ENCODE measurements at places on chromosomes 6 and 20.

GRCh38 chr20:53130795-53131194, 158.6 kb downstream of the TSHZ2 start:
- no peaks in the 10 kb centered on the region for H3K4me1 ChIP-seq
- no peak overlapping the region for H3K27ac ChIP-seq
- H3K27me3 ChIP-seq, result no peaks in the 10 kb centered on the region
- no peak for DNase-seq
- H3K4me3 ChIP-seq, result no peak overlapping the region

DNA sequence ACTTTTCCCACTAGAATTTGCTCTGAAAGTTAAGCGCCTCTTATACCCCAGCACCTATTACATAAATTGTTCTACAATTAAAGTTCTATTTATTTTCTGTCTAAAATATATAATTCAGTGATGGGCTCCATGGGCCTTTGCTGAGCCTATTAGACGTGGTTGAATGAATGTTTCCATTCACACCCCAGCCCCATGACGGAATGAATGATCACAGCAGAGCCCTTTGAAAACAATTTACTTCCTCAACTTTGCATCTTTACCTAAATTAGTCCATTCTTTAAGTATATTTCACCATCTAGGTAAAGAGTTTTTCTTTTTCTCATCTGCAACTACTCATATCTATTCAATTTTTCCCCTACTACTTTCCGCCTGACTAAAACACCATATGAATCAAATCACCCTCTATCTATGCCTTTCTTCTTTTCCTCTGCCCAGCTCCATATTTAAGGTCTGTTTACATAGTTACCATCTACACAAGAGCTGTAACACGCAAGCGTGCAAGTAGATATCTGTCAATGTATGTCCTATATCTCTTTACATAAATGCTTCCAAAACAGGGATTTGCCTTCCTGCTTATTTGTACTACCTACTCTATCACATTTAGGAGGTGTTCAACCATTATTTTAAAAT, 69.7 kb downstream of the ECT2L start:
- peaks cover 14% of the 10 kb centered on the region for H3K4me1 ChIP-seq
- DNase-seq, result no peak
- H3K27ac ChIP-seq, result no peak overlapping the region
- no peaks in the 10 kb centered on the region for H3K27me3 ChIP-seq
- no peak overlapping the region for H3K4me3 ChIP-seq
- no peaks in the 10 kb centered on the region for H3K36me3 ChIP-seq

GRCh38 chr6:139642346-139642745, 267.9 kb upstream of the CITED2 start:
- no peaks in the 10 kb centered on the region for H3K36me3 ChIP-seq
- H3K27ac ChIP-seq, result no peak overlapping the region
- DNase-seq, result no peak
- H3K27me3 ChIP-seq, result no peaks in the 10 kb centered on the region
- H3K4me3 ChIP-seq, result no peak overlapping the region

- H3K4me1 ChIP-seq, result no peaks in the 10 kb centered on the region
- DNase-seq, result no peak
- H3K4me3 ChIP-seq, result no peak overlapping the region
- no peaks in the 10 kb centered on the region for H3K27me3 ChIP-seq
These were observed 75.6 kb downstream of the VEGFA start for GRCh38 chr6:43845646-43846045.

GRCh38 chr20:7989379-7989778, 30.2 kb downstream of the TMX4 start:
- DNase-seq, result no peak
- no peaks in the 10 kb centered on the region for H3K36me3 ChIP-seq

GRCh38 chr6:11975353-11975977, 36.6 kb upstream of the HIVEP1 start:
- H3K36me3 ChIP-seq, result no peaks in the 10 kb centered on the region
- peak overlapping the region; percentile 68 for H3K27ac ChIP-seq
- H3K4me1 ChIP-seq, result peaks cover 15% of the 10 kb centered on the region

- H3K4me1 ChIP-seq, result peaks cover 3% of the 10 kb centered on the region
- H3K4me3 ChIP-seq, result no peak overlapping the region
- no peaks in the 10 kb centered on the region for H3K36me3 ChIP-seq
- no peaks in the 10 kb centered on the region for H3K27me3 ChIP-seq
These were observed 405.4 kb downstream of the PREX1 start for GRCh38 chr20:48422242-48422960.

Data from GM12878 (cell line).